ENCODE measurements at places on chromosomes 3 and 15. TPM values are rescaled to one million over a fixed set of nuclear protein-coding genes. Genes with fewer than 3 reads are reported as not detected.

ZMYND10 gene
- 0.25 TPM for total RNA-seq

FSTL1 gene
- 95.3 TPM for total RNA-seq

PLA2G4E gene
- total RNA-seq: not detected

PIERCE2 gene
- 0.89 TPM for total RNA-seq

GOLGA6L9 gene
- 0.51 TPM for total RNA-seq

APOD gene
- total RNA-seq: 12.9 TPM

ADAMTSL3 gene
- total RNA-seq: 22.2 TPM

NR2E3 gene
- under 0.01 TPM for total RNA-seq

HRH1 gene
- total RNA-seq: 2.3 TPM

ROBO2 gene
- total RNA-seq: not detected

PPCDC gene
- total RNA-seq: 9.6 TPM

GP9 gene
- not detected for total RNA-seq

DNA sequence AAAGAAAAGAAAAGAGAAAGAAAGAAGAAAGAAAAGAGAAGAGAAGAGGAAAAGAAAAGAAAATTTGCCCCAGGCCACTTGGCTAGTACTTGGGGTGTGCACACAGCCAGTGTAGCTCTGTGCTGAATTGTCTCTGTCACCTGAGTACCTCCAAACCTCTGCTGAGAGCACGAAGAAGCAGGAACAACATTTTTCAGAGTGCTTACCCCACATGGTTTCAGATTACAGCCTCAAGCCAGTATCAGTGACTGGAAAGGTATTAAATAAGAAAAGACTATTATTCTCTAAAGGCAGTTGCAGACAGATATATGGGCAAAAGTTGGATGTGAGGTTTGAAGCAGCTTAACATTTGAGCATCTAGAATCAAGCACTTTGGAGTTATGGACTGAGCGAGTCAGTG, 113.3 kb upstream of the PHLDB2 start:
- DNase-seq: no peak

GRCh38 chr3:12653747-12654146, 10.2 kb downstream of the RAF1 start:
- no peak for DNase-seq

- no peak for DNase-seq
Observed at GRCh38 chr3:180548050-180548449, 53.9 kb upstream of the TTC14 start.

GRCh38 chr15:81069356-81069755, 64.7 kb upstream of the CFAP161 start:
- no peak for DNase-seq

DNA sequence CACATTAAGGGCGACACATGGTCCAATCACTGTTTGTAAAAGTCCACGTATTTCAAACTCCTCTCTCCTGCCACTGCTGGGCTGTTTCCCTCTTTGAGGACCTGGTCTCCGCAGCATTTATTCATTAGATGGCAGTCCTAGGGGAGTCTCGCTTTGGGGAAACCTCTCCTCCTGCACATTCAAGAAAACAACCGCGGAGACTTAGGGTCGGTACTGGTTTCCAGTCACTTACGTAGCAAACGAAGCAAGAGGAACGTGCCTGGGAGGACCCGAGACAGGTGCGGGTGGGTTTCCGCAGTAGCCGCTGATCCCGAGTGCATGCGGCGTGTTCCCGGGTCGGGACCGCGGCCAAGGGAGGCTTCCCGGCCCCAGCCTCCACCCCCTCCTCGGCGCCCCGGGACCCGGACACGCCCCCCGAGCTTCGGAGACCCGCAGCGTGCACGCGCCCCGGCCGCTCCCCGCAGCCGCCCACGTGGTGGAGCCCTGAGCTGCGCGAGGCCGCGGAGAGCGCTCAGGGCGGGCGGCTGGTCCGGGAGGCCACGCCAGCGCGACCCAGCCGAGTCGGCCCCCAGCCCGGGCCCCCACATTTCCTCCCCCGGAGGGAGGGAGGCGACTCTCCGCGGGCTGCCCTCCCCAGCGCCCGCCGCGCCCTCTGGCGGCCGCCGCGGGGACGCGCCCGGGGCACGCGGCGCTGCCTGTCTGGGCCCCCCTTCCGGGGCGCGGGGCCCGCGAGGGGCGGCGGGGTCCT, 1.1 kb upstream of the IGF1R start:
- DNase-seq: no peak

GRCh38 chr3:167602041-167602440, 51.7 kb downstream of the WDR49 start:
- no peak for DNase-seq

GRCh38 chr15:91992945-91993344, 139.4 kb downstream of the SLCO3A1 start:
- no peak for DNase-seq

DNA sequence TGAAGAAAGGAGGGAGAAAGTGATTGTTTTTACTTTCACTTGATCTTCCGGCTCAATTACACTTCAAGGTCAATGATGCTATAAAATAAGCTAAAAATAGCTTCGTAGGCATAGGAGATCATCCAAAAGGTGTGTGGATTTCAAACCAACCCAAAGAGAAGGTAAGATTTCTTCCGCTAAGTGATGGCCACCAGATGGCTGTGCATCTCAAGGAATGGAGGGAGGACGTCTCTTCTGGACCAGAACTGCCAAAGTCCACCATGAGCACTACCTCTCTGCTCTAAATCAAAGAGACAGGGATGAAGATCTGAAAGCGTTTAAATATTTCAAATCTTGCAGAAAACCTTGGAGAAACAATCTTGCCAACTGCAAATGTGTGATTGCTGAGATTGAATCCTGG, 199.1 kb upstream of the ZPLD1 start:
- DNase-seq: peak; percentile 29

DNA sequence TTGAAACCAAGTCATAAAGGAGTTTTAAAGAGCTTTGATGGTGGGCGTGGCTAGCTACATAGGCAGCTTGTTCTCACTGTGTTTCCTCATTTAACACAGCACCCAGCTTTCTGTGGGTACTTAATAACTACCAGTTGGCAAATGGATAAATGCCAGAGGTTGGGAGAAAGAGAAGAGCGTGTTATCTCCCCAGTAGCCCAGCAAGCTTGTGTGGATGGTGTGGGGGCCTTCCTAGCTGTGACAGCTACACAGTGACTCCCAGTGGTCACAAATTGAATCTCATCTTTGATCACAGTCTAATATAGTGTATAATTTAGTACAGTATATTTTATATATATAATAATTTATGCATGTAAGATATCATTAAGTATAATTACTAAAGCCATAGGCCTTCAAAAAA, 984.1 kb downstream of the EPHA3 start:
- no peak for DNase-seq

DNA sequence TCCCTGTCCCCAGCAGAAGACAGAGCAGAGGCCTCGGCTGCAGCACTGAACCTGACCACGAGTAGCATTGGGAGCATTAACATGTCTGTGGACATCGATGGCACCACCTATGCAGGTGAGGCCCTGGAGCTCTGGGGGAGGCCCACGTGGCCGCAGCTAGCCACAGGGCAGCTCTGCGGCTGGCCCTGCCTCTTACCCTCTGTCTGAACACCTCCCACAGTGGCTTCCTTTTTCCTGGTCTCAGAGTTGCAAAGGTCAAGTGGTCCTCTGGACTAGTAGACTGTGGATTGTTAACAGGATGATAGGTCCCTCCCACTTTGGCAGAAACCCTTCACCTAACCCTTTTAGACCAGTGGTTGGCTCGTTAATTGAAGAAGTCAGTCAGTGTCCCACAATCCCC, 22.5 kb upstream of the CLK3 start:
- DNase-seq: no peak

GRCh38 chr3:81087607-81088006, 673.8 kb downstream of the GBE1 start:
- DNase-seq: no peak

DNA sequence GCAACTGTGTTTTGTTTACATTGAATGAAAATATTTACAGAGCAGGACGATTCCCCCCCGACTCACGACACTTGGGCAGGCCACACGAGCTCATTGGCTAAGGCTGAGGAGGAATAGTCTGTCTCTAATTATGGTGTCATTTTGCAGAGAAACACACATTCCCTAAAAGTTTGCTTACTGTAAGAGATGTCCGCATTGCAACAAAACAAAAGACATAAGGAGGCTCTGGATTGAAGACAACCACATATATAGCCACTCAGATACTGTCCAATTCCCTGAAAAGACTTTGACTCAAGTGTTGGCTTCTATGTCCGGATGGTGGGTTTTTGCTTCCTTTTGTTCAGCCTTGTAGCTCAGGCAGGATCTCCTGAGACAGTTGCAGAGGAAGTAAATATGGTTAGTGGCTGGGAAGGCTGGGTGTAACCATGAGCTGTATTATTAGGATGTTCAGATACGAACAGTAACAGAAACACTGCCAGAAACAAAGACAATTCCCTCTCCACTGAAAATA, 170.4 kb downstream of the KLHL25 start:
- DNase-seq: peak; percentile 73

DNA sequence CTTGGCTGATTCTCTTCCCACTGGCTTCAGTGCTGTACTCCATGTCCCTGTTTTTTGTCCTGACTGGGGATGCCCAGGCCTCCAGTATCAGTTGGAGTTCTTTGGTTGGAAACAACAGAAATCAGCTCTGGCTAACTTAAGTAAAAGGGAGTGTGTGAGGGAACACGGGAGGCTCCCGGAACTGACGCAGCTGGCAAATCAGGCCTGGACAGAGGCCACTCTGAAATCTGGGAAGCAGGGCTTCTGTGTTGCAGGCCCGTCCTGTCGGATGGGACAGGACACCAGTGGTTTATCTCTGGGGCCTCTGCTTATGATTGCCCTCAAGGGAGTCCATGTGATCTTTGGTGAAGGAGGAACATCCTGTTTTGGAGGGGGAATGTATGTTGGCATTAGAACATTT, 124.3 kb downstream of the CHCHD6 start:
- no peak for DNase-seq

DNA sequence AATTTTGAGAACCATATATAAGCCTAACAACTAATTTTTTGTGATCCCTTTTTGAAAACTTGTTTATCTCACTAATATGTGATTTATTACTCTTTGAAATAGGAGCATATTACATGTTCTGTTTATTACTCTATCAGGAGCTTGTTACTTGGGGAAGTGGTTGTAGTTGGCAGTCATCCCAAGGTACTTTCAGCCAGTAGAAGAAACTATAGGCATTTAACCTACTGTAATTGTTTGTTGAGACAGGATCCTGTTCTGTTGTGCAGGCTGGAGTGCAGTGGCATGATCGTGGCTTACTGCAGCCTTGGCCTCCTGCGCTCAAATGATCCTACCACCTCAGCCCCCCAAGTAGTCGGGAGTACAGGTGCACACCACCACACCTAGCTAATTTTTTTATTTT, 195.6 kb downstream of the TCF12 start:
- no peak for DNase-seq

GRCh38 chr3:160434071-160434470, 15.5 kb downstream of the TRIM59 start:
- no peak for DNase-seq

GRCh38 chr3:72395776-72396311, 452.4 kb downstream of the SHQ1 start:
- no peak for DNase-seq

DNA sequence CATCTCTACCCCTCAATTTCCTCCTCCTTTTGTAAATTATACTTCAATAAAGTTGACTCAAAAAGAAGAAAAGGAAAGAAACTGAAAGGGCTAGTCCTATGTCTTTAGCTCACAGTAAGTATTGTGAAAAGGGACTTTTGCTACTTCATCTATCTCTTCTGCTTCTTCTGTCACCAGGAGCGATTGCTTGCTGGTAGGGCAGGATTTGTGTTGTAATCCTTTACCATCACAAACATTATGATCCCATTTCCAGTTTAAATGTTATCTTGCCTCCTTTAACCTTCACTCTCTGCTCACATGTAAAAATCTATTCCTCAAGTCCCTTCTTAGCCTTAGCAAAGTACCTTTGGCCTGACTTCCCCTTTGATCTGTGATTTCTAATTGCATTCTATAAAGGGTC, 537.1 kb downstream of the AGBL1 start:
- no peak for DNase-seq

- DNase-seq: peak; percentile 96
Observed at GRCh38 chr3:152319831-152320617, 51.3 kb downstream of the MBNL1 start.

DNA sequence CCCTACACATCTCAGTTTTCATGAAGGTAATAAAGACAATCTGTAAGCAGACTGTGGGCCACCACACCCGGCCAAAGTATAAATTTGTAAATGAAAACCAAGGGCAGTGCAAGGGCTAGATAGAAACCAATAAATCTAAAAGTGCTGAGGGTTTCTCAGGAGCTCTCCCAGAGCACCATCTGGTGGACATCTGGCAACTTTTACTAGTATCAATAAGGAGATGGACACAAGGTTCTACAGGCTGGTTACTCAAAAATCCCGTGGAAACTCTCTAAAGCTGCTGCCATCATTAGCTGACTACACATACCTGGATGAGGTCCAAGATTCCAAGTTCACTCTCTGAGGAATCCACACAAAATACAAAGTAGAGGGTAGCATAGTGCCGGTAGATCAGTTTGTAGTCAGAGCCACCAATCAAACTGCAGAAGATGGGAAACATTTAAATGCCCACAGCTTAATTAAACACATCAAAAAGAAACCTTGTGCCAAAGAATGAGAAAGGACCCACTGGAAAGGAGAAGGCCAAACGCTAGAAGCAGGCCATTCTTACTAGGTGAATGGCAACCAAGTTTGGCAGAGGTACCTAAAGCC, 5.5 kb downstream of the AP3S2 start:
- DNase-seq: peak; percentile 63

DNA sequence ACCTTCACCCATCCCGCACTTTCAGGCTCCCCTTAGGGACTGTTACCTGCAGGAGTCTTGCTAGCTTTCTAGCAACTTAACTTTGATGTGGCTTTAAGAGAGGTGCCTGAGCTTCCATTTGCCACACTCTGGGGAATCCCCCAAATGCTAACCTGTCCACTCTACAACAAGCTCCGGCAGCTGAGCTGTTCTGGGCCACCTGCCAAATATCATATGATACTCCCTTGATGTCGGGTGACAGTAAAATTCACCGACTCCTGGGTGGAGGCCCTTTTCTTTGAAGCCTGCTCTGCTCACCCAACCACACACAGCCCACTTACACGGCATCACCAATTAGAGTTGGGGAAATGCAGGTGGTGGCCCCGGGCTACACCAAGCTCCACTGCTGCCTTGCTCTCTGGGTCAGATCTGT, 38.0 kb upstream of the XCR1 start:
- peak; percentile 5 for DNase-seq

GRCh38 chr15:34154725-34155204, 52.9 kb downstream of the PGBD4 start:
- DNase-seq: no peak
